H4 (cell line): ENCODE measurements at places on chromosomes 7 and 10. TPM values are rescaled to one million over a fixed set of nuclear protein-coding genes. Genes with fewer than 3 reads are reported as not detected.
A peak's percentile ranks its signal among the peaks of the same experiment; 100 is the strongest.

Gene MKX
- total RNA-seq, result not detected in 2 replicates

Gene SEM1
- 228 and 330 TPM in 2 replicates for total RNA-seq

Gene KEL
- 0.21 TPM in 1 of 2 replicates, not detected in the other for total RNA-seq

Gene ZNF32
- total RNA-seq, result 64.5 and 72.1 TPM in 2 replicates

Gene OGDHL
- total RNA-seq, result 0.37 and 1.1 TPM in 2 replicates

Gene ARID5B
- total RNA-seq, result 11.6 and 15.7 TPM in 2 replicates

DNA sequence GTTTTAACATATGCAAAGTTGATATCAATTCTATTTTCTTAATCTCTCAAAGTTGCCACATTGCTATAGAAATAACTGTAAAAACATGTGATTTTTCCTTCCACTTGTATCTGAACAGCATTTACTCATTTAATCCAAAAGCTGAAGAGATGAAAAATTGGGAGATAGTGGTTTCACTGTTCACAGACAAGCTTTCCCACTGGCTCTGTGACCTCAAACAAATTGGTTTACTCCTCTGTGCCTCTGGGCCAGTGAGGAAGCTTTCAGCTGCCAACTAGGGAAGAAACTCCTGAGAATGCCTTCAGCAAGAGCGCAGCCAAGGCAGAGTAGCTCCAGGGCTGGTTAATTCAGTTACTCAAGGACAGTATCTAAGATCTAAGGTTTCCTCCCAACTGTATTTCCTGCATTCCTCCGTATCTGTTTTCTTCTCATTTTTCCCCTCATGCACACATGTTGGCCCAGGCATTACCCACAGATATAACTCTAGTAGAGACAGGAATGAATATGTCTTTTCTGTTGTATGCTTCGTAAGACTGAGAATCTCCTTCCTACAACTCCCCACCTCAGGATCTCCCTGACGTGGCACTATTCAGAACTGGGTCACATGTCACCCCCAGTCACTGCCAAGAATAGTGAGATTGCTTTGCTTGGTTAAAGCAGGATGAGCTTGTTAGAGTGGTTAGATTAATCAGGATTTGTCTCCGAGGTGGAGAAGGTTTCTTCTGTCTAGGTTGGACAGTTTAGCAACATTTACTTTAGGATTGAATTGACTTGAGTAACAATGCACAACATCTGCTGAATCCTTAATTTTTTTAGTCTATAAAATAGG, 315.7 kb downstream of the NRG3 start:
- DNase-seq, result peak; percentile 60

DNA sequence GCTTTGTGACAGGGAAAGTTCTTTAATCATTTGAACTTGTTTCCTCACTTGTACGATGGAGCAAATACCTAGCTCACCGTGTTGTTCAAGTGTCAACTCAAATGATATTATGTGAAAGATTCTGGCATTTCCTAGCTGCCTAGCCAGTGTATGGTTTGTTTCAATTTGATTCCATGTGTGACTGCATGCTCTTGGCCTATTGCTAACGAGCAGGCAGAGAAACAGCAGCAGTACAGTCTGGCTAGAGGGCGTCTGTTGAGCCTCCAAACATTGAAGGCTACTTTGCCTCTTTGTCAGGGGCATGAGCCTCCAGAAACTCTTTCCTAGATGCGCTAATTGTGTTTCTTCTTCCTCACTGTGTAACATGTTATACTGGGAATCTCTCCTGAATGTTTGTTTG, 417.4 kb downstream of the EXOC4 start:
- DNase-seq, result no peak

DNA sequence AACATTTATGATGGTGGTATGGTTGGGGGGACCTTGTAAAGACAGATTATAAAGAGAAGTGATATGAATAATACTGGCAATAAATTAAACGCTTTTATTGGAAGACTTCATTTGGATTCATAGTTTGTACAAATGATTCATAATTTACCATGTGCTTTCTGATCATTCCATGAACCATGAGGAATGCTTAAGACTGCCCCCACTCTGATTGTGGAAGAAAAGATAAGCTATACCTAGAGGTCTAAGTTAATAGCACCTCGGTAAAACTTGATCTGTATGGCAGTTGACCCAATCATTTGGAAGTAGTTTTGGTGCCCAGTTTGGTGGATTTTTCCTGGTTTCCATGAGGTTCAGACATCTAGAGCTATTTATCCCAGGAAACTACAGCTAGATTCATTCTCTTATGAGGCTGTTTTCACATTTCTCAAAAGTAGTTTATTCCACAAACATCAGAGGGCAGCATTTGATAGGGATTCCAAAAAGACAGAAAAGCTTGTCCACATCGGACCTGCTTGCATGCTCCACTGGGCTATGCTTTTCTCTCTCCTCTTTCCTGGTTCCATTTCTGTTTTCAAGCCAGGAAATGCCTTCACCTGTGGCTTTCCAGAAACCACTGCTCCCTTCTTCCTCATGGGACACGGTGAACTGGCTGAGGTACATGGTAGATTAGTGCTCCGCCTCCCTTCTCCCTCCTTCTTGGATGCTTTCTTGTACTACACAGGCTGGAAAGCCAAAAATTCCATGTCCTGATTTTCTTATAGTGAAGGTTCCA, 29.2 kb downstream of the TFAM start:
- peak; percentile 56 for DNase-seq

- no peak for DNase-seq
Measured at GRCh38 chr10:52746169-52746568, 26.4 kb downstream of the MBL2 start.

- no peak for DNase-seq
Measured at GRCh38 chr7:132417103-132417906, 159.0 kb downstream of the PLXNA4 start.

- DNase-seq, result no peak
Measured at GRCh38 chr10:128078136-128078969, 47.9 kb downstream of the MKI67 start.

DNA sequence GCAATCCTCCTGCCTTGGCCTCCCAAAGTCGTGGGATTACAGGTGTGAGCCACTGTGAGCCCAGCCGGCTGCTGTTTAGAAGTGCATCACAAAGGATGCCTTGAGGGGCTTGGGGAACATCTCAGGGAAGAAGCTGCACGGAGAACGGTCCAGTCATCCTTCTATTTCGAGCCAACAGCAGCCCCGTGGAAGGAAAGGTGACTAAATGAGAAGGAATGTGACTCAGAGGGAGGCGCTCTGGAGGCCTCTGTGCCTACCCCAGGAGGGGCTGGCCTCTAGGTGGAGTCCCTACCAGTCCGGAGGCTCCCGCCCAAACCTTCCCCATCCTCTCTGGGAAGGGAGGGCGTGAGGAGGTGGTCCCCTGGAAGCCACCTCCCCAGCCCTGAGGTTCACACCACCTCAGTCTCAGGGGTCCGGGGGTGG, 76.2 kb downstream of the CTBP2 start:
- peak; percentile 81 for DNase-seq
